CD4-positive, alpha-beta T cell treated with Interleukin-10 for 1 hour (primary cell): ENCODE measurements at places on chromosomes 3 and 15.

GRCh38 chr3:69776289-69776688 lies 37.0 kb downstream of the MITF start:
- DNase-seq: no peak

GRCh38 chr15:51403946-51404695 lies 62.7 kb downstream of the GLDN start:
- DNase-seq: no peak

GRCh38 chr3:185330644-185331043 lies 32.3 kb upstream of the MAP3K13 start:
- no peak for DNase-seq

DNA sequence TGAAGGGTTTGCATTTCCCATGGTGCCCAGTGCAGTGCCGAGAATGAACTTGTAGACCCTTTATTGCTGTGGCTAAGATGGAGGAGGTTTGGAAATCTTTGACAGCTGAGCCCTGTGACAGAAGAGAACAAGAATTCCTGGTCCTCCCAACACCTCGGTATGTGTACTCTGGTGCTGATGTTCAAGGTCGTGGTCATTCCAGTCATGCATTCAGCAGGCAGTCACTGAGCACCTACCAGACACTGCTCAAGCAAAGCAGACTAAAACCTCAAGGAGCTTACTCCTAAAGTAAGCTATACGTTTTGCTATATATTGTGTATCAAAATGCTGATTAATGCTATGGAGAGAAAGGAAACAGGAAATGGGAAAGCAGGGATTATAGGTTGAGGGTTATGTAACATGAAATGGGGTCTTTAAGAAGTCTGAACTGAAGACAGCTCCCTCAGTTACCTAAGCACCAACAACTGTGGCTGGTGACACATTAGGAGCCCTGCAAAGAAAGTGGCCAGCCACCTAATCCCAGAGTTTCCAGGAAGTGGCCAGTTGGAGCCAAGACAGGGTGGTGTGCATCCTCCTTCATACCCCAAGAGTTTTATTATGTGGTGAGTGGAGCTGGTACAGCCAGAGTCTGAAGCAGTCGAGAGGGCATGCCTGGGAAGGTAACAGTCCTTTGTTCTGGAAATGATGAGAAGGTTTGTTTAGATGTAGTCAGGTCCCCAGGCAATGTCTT lies 65.0 kb downstream of the CCNL1 start:
- DNase-seq: no peak

DNA sequence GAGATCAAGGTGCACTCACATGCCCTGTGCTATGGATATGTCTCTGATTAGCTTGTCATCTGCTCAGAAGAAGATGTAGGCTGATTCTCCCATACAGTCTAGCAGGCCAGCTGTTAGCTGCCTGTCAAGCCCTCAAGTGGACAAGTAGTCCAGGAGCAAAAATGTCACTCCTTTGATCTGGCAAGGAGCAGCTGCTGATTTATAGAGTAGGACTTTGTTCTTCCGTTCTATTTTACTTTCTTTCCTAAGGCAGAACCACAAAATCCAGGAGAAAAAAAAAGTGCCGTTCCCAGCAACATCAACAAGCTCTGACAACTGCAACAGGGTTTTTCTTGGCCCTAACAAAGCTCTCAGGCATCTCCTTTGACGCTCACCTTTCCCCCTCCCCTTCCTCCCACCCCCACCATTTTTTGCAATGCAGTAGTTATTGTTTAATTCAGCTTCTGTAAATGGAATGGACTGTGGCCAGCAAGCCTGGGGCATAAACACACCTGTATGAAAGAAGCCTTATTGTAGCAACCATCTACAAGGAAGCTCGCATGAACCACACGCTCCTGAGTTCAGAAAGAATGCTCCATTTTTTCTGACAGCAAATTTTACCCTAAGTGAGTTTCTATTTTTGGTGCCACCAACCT lies 196.3 kb downstream of the MEIS2 start:
- no peak for DNase-seq

- no peak for DNase-seq
Observed at GRCh38 chr3:60073228-60073627, 1023.4 kb upstream of the CFAP20DC start.

- no peak for DNase-seq
Observed at GRCh38 chr15:90425726-90426346, 37.8 kb downstream of the IQGAP1 start.

DNA sequence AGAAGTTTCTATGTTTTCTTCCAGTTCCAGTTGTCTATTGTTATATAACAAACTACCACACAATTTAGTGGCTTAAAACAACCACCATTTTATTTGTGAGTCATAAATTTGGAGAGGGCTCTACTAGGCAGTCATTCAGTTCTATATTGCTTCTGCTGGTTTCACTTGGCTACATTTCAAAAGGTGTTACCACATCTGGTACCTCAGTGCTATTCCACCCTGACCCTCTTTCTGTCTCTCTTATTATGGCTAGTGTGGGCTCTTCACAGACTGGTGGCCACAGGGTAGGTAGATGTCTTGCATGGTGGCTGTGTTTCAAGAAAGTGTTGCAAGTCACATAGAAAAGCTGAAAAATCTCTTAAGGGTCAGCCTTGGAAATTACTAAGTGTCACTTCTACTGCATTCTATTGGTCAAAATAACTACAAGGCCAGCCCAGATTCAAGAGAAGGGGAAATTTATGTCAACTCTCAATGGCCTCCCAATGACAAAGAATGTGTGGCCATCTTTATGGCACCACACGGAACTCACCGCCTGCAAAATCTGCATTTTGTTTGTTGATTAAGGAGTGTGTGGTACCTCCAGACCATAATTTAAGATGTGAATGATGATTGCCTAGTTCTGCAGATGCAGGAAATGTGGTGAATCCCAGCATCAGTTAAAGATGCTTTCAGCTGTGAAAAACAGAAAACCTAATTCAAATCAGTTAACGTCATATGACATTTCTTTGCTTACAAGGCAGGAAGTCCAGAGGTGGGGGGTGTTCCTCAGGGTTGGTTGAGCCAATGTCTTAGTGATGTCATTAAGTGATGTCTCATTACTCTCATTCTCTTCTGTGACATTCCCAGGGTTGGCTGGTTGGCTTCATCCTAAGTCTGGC lies 105.8 kb upstream of the RASGRP1 start:
- peak; percentile 88 for DNase-seq

DNA sequence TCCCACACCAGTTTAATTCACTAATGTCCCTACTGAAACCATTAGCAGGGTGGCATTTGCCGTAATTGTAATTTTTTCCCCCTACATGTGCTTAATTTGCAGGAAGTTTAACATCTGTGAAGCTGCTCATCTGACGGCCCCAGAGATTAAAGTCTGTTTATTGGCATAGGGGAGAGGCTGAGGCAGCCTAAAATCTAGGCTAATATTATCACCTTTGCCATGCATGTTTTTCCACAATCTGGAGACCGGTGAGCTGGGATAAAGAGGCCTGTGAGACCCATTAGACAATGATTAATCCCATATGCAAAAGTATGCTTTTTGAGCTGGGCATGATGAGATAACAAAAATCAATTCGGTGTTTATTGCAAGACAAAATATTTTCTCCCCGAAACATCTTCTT lies 561.2 kb upstream of the ALCAM start:
- no peak for DNase-seq

DNA sequence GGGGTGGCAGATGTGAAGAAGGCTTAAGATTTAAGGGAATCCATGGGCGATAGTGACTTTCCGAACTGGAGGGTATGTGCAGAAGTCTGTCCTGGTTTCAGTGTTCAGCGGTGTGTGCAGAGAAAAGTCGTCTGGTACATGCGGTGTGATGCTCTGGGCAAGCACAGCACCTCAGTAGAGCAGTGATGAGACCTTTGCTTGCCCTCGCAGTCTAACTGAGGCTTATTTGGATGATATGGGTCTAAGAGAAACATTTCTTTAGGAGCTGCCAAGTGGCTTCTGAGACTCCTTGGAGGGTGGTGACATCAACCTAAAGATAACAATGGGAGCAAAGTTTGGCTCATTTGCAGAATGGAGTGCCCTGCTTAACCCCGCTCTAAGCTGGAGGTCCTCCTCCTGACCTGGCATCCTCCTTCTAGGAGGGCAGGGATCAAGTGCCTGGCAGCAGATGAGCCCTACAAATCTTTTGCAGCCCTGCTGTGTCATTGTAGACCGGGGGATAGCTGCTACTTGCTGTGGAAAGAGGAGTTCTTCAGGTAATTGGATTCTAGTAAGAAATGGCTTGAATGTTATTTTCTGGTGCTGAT lies 228.1 kb upstream of the AZI2 start:
- DNase-seq: no peak

GRCh38 chr3:54572197-54572895 lies 355.5 kb downstream of the LRTM1 start:
- no peak for DNase-seq

- no peak for DNase-seq
Observed at GRCh38 chr3:62968128-62968527, 92.9 kb upstream of the CADPS start.

- DNase-seq: no peak
Observed at GRCh38 chr15:55743729-55744655, 1.0 kb upstream of the PRTG start.

- DNase-seq: no peak
Observed at GRCh38 chr3:98086873-98087272, at the start of gene OR5AC2. Gene OR5AC2 (plus strand): TSS chr3:98087173. CDS start chr3:98087173, 0 bp downstream.

GRCh38 chr15:40151499-40151898 lies 9.4 kb upstream of the BUB1B start:
- no peak for DNase-seq

GRCh38 chr3:69081583-69082262 lies 1.6 kb upstream of the UBA3 start:
- no peak for DNase-seq

DNA sequence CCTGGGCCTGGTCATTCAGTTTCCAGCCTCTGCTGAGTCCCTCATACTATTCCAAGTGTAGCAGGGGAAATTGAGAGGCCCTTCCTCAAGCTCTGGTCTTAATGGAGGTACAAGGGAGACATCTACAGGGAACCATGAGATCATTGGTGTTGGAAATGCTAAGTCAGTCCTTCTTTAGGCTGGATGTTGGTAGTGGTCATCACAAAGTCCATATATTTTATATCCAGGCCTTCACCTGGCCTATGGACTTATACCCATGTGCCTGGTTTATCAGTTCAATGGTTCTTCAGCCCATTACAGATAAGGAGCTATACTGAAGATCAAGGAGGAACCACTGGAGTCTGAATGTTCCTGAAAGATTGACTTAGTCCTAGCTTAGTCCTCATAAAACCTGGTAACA lies 135.0 kb downstream of the STAG1 start:
- DNase-seq: no peak
